ENCODE measurements at places on chromosomes 6 and 20.
A peak's percentile ranks its signal among the peaks of the same experiment; 100 is the strongest.

GRCh38 chr6:169971081-169971861 is 219.8 kb downstream of the ERMARD start:
- no peak for DNase-seq

DNA sequence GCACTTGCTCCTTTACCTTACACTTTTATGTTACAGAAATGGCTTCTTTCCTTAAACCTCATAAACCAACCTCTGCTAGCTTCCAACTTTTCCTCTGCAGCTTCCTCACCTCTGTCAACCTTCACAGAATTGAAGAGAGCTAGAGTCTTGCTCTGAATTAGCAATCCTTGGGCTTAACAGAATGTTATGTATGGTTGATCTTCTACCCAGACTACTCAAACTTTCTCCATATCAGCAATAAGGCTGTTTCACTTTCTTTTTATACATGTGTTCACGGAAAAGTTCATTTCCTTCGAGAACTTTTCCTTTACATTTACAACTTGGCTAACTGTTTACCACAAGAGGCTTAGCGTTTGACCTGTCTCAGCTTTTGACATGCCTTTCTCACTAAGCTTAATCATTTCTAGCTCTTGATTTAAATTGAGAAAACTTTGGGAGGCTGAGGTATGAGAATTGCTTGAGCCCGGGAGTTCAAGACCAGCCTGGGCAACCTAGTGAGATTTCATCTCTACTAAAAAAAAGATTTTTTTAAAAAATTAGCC is 207.3 kb downstream of the BMP7 start:
- no peak for DNase-seq

DNA sequence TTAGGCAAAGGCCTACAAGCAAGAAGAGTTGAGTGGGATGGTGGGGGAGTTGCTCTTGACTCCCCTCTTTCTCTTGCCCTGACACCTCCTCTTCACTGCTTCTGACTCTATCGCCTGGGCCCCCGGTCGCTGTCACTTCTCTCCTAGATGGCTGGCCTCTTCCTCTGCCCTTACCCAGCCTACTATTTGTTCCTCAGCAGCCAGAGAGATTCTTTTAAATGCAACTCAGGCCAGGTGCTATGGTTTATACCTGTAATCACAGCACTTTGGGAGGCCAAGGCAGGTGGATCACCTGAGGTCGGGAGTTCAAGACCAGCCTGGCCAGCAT is 4.3 kb upstream of the PDYN start:
- no peak for DNase-seq

GRCh38 chr6:66948106-66948505 is 1241.1 kb upstream of the EYS start:
- DNase-seq: no peak

DNA sequence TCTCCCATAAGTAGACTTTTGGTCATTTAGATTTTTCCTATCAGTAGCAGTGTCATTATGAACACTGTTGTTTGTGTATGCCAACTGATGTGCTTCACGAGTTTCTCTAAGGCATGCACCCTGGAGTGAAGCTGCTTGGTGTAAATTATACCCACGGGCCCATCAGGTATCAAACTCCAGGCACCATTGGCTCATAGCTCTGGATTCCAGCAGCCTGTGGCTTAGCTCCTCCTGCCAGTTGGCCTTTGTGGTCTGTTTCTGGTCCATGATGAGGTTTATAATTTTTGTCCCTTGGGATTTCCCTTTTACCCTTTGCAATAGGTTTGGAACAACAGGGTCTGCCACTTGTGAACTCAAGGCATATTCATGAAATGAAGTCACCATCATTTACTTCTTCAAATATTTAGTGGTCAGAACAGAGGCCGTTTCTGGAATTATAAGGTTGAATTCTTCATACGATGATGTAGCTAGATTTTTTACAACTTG is 350.5 kb downstream of the PRL start:
- no peak for DNase-seq

DNA sequence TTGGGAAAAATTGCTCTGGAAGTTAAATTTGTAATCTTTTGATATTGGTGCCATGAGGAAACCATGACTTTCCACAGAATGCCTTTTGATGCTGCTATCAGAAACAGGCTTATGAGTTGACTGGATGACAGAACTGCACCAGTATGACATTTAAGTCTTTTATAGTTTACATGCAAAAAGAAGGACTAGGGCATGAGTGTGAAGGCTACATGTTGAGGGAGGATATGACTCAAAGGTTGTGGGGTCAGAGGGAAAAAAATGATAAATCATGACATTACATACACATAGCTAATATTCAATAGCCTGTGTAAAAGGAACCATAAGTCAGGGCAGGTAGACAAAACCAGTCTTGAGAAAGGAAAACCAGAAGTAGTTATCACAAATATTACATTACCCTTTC is 182.2 kb downstream of the COL12A1 start:
- DNase-seq: no peak

GRCh38 chr20:24684421-24684871 is 215.0 kb downstream of the SYNDIG1 start:
- DNase-seq: no peak

GRCh38 chr20:59032713-59033059 is 551 bp upstream of the ATP5F1E start:
- DNase-seq: no peak

DNA sequence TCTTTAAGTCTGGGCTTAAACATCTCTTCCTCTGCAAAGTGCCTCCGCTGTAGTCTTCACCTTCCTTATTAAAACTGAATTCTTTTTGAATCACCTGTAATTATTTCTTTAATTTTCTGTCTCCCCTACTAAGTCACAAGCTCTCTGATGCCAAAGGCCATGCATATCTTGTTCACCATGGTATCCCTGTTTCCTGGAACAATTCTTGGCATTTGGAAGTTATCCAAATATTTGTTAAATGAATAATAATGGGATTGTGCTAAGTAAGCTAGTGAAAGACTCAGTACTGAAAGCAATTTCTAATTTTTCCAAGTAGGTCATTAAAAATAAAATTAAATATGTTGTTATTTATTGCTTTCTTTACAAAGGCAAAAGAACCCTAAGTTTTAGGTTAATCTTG is 12.2 kb downstream of the SNAP91 start:
- no peak for DNase-seq

GRCh38 chr6:54285595-54285994 is 22.6 kb upstream of the TINAG start:
- no peak for DNase-seq

- DNase-seq: no peak
Measured at GRCh38 chr6:21469213-21469612, 124.3 kb upstream of the SOX4 start.

- DNase-seq: no peak
Measured at GRCh38 chr20:40683221-40683893, 5.7 kb downstream of the MAFB start.

DNA sequence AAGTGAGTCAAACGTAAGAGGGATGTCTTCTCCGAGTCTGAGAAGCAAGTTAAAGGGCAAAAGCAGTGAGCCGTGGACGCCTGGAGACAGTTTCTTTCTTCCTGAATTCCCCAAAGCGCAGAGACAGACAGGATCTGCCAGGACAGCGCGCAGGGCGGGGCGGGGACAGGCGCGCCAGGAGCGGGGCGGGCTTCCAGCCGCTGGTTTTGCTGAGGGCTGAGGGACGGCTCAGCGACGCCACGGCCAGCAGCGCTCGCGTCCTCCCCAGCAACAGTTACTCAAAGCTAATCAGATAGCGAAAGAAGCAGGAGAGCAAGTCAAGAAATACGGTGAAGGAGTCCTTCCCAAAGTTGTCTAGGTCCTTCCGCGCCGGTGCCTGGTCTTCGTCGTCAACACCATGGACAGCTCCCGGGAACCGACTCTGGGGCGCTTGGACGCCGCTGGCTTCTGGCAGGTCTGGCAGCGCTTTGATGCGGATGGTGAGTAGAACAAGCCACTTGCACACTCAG is at the start of gene SCGN:
Gene SCGN (plus strand): TSS at position 209 of the 509 bp plus-strand sequence. CDS start 189 bp downstream, at position 398.
- peak; percentile 11 for DNase-seq

- DNase-seq: no peak
Measured at GRCh38 chr6:133432021-133432989, 191.1 kb downstream of the EYA4 start.

- no peak for DNase-seq
Measured at GRCh38 chr20:12217382-12217781, 299.7 kb downstream of the BTBD3 start.

GRCh38 chr20:57438552-57438951 is 47.4 kb downstream of the RBM38 start:
- DNase-seq: no peak

- DNase-seq: no peak
Measured at GRCh38 chr20:21436205-21436604, 38.9 kb upstream of the NKX2-4 start.

DNA sequence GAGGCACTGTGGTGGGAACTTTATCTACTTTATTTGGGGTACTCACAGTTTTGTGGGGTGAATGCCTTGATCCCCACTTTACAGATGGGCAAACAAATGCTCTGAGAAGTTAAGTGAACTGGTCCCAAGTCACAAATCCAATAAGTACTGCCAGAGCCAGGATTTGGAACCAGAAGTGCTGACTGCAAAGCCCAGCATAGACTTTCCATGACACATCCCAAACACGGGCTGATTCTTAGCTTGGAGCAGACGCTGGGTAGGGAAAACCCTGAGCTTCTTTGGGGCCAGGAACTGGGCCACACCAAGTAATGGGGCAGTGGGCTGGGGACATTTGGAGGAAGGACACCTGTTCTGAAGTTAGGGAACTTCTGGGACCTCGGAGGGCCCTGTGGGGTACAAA is 20.3 kb downstream of the RIN2 start:
- DNase-seq: no peak

DNA sequence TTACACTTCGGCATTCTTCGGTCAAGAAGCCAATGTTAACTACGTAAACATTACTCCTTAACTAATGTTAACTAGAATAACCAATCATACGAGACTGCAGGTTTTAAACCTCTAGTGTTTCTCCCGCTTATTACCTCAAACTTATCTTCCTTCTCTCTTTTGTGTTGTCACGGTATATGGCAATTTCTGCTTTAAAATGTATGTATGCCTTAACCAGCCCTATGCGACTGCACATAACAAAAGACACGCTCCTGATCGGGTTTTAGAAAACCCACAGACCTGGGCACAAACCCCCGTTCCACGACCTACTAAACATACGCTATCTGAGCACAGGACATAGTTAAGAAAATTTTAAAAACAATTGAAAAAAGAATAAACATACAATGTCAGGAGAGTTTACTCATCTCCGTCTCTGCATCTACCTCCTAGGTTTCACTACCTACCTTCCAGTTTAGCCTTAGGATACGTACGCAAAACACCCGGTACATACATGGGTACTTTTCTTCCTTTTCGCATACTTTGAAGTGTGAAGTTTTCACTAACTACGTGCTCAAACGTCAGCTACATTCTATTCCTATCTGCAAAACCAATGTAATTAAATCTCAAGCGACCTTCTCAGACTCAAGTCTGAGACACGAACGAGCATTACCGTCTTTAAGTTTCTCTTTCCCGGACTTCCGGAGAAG is 1.1 kb downstream of the CD164 start:
- DNase-seq: no peak

- peak; percentile 1 for DNase-seq
Measured at GRCh38 chr6:159594106-159594749, 98.8 kb downstream of the SOD2 start.

DNA sequence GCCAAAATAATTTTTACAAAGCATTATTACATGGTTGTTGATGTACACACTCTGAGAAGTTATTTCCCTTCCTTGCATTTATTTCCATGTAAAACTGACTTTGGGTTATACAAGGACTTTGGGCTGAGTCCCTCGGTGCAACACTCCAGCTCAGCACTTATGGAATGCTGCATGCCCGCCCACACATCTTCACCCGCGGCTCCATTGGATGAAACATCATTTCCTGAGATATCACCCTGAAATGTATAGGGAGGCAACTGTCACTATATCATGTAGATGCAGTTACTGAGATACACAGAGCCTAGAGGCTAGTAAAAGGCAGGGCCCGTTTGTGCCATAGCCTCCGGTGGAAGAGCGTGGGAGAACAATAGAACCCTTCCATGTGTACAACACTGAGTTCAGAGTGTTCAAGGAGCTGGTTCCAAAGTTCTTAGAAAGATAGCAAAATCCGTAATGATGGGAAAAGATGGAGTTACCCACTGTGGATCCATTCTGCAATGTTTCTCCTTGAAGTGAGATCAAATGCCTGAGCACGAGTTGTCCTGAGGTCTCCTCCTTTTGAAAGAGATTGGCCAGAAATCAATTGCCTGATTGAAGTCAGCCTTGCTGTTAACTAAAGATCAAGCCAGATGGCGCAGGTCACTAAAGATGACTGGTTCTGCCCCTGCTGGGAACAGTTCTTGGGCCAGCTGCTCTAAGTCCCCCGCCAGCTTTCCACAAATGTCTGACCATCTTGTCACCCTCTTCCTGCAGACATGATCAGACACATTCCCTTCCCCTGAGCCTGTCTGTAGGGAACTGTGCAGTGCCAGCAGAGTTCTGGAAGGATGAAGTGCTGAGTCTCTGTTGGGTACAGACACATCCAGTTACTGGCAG is 100.9 kb upstream of the IYD start:
- DNase-seq: no peak

DNA sequence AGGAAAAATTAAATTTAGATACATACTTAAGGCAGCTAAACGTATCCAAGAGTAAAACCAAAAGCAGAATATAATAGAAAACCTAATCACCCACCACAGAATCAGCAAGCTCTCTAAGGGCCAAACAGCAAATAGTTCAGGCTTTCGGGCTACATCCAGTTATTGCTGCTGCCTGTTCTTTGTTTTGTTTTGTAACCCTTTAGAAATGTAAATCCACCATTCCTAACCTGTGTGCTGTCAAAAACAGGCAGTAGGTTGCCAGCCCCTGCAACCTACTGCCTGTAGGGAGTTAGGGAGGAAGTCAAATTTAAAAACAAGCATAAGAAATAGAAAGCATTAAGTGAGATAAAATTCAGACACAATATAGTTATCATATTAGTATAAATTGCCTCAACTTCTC is 225.9 kb downstream of the PTPRT start:
- no peak for DNase-seq

- no peak for DNase-seq
Measured at GRCh38 chr6:86937219-86938079, at the start of gene HTR1E. Gene HTR1E (plus strand): TSS chr6:86937528. CDS start chr6:87015335, 77,807 bp downstream.

DNA sequence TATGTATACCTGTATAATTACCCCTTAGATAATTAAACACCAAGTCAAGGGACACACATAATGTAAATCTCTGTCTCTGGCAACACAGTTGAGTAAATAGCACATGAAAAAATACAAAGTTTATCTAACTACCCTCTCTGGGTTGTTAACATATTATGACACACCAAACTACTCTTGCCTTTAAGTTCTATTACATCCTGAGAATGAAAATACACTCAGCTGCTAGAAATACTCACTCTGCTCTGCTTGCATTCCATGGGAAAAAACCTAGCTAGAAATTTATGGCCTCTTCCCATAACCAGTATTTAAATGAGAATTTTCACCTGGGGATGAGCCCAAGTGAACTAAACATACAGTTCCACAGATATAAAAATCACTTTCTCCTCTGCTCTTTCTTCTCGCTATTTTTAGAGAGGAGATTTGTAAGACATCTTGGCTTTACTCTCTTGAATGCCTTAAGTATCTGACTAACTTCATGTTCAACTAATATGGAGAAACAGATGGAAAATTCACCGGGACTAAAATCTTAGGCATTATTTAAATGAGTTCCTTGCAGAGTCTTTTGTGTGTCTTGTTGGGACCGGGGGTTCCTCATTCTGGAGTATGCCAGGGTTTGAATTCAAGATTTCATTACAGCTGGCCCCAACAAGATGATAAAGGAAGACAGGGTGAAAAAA is 140.9 kb downstream of the GJA10 start:
- DNase-seq: no peak
